Tibial nerve (tissue), 4 donors: ENCODE measurements at places on chromosomes 2 and 18. TPM values are rescaled to one million over a fixed set of nuclear protein-coding genes. Genes with fewer than 3 reads are reported as not detected.

UGT1A4 gene
- not detected for total RNA-seq

CASP10 gene
- total RNA-seq = 12.9 TPM

DYNAP gene
- not detected for total RNA-seq

SP140 gene
- total RNA-seq = 1.8 TPM

FAP gene
- total RNA-seq = 4.4 TPM

TEX44 gene
- not detected for total RNA-seq

NOL4 gene
- total RNA-seq = not detected

SCYGR4 gene
- total RNA-seq = not detected

DNA sequence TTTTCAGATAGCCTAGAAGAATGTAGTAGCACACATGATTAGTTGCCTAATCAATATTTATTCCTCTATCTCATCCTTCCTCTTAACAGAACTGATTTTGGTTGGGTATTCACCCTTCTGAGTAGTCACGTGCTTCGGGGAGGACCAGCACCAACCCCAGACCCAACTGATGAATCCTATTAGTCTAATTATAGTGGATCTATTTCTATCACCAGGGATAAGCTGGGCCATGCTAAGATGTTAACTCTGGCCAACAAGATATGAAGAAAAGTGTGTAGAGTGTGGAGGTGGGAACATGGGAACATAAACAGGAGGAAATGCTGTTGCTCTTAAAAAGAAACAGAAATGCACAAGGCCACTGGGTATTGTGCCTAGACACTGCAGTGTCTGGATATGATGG lies 119.9 kb downstream of the THADA start:
- H3K36me3 ChIP-seq = no peaks in the 10 kb centered on the region
- no peak for DNase-seq
- no peak overlapping the region for H3K4me3 ChIP-seq
- H3K4me1 ChIP-seq = peaks cover 6% of the 10 kb centered on the region
- H3K27me3 ChIP-seq = no peaks in the 10 kb centered on the region
- no peak overlapping the region for H3K27ac ChIP-seq

- no peak overlapping the region for H3K4me3 ChIP-seq
- H3K36me3 ChIP-seq = no peaks in the 10 kb centered on the region
- no peaks in the 10 kb centered on the region for H3K27me3 ChIP-seq
- H3K27ac ChIP-seq = no peak overlapping the region
- no peaks in the 10 kb centered on the region for H3K4me1 ChIP-seq
These were observed 6.3 kb upstream of the CTAGE1 start for GRCh38 chr18:22423878-22424564.

DNA sequence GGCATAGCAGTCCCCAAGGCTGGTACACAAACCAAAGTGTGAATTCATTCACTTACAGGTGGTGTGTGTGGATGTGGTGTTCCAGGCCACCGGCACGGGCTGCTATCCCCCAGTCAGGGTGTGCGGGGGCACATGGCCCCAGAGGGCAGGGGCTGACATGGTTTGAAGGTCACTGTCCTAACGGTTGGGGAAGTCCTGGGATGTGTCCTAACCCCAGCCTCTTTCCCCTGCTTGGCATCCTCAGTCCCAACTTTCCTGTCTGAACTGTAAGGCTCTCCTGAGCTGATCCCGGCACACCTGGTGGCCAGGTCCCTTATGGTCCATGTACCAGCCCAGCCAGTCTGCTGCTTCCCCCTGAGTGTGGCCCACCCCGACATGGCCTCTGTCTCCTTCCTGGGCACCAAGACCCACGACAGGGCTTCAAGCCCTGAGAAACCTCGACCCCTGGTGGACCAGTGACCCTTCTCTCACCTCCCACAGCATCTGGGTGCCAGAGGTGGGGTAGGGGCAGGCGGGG lies 2.4 kb upstream of the TMEM185B start:
- no peaks in the 10 kb centered on the region for H3K36me3 ChIP-seq

- H3K36me3 ChIP-seq = no peaks in the 10 kb centered on the region
- H3K4me3 ChIP-seq = no peak overlapping the region
- peak overlapping the region; percentile 12 for H3K27ac ChIP-seq
These were observed 34.7 kb upstream of the LPIN1 start for GRCh38 chr2:11711751-11712150.

DNA sequence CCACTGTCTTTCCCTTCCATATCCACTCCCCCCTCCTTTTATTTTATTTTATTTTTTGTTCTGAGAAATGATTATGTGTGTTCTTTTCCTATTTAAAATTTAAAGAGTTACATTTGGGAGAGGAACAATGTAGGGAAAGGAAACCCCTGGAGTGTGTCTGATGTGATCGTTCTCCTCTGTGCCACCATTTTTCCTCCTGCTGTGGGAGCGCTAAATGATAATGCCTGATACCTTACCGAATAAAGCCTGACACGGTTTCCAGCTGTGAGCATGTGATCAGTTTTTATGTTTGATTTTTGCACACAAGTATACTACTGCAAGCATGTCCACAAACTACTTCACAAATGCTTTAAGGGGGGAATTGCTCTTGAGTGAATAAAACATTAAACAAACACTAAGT lies 317.8 kb upstream of the FANCL start:
- no peak overlapping the region for H3K4me3 ChIP-seq
- H3K27ac ChIP-seq = no peak overlapping the region
- DNase-seq = no peak
- no peaks in the 10 kb centered on the region for H3K27me3 ChIP-seq
- H3K36me3 ChIP-seq = no peaks in the 10 kb centered on the region

DNA sequence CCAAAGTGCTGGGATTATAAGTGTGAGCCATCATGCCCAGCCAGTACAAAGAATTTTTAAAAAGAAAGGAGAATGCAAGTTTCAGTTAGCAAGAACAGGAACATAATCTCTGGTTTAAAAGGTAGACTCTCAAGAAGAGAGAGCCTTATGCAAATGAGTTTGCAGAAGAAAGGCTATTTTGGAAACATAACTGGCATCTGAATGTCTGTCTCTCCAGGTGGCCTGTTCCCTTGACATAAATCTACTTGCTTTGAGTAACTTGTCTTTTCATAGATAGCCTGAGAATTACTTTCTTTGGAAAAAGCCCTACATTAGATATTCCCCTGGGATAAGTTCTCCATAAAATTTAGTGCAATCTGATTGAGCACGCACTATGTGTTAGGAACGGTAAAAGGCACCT lies 109.6 kb downstream of the ICOS start:
- no peak for DNase-seq
- no peak overlapping the region for H3K4me3 ChIP-seq
- no peaks in the 10 kb centered on the region for H3K36me3 ChIP-seq
- H3K4me1 ChIP-seq = no peaks in the 10 kb centered on the region
- no peak overlapping the region for H3K27ac ChIP-seq

GRCh38 chr2:37378411-37378810 lies 34.0 kb downstream of the QPCT start:
- no peak overlapping the region for H3K27ac ChIP-seq
- H3K27me3 ChIP-seq = no peaks in the 10 kb centered on the region
- no peaks in the 10 kb centered on the region for H3K36me3 ChIP-seq

DNA sequence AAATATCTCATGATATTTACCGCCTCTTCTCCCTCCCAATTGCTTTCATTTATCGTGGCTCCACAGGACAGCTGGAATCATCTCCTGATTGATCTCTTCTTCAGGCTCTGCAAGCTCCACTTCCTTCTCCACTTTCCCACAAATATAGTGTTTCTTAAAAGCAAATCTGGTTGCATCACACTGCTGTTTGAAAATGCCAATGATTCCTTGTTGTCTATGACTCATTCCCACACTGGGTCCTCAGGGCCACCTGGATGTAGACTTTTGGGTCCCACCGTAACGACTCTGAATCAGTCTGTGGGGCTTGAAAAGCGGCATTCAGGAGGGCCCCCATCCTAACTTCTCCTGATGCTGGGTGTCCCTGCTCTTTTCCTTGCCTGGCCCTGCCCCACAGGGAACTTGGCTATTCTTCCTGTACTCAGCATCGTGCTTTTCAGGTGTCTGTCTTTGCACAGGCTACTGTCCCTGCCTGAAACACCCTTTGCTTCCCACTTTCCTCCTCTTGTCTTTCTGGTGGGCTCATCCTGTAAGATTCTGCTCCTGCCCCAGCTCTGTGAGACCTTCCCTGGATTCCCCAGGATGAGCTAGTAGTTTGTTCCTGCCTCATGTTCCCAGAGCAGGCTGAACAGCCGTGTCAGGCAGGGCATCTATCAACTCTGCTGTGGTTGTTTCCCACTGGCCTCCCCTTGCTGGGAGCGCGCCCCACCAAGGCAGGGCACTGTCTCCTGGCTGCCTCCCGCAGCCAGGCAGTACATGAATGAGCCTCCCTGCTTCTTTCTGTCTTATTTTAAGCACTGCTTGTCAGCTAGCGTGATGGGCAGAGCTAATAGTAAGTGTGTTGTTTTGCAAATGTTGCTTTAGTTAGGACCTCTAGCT lies 111.9 kb downstream of the KCTD1 start:
- no peak for DNase-seq
- H3K27me3 ChIP-seq = no peaks in the 10 kb centered on the region
- H3K27ac ChIP-seq = peak overlapping the region; percentile 23
- no peak overlapping the region for H3K4me3 ChIP-seq
- H3K4me1 ChIP-seq = peaks cover 16% of the 10 kb centered on the region

DNA sequence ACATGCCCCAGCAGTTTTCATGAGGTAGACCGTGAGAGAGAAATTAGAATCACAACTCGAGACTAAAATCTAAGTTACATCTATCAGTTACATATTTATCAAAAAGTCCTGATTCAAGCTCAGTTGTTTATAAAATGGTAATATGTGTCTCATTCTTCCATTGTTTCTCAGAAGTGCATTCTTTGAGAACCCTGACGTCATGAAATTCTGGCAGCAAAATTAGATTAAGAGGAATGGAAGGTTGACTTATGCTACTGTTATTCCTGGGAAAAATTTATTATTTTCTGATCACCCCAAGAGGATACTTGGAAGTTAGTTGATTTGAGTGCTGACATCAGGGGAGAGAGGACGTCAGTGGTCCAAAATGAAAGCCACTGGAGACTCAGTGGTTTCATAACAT lies 1864.8 kb upstream of the LRRTM1 start:
- H3K4me3 ChIP-seq = no peak overlapping the region
- no peaks in the 10 kb centered on the region for H3K27me3 ChIP-seq
- no peaks in the 10 kb centered on the region for H3K36me3 ChIP-seq
- DNase-seq = no peak

DNA sequence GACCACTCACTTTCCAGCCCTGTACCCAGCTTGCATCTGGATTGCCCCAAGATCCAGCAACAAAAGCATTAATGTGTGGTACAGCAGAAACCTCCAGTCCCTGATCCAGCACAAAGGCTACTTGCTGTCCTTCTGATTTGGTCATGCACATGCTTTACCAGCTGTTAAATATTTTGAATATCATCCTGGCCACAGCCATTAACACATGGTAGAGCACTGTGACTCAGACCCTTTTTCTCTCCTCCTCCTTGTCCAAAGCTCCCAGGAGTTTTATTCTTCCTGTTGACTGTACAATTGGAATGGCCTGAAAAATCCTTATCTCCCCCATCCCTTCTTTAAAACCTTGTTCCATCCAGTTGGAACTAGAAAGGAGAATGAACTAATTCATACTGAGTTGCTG lies 419.7 kb upstream of the TNP1 start:
- H3K27ac ChIP-seq = peak overlapping the region; percentile 19
- no peak for DNase-seq
- no peak overlapping the region for H3K4me3 ChIP-seq
- peaks cover 16% of the 10 kb centered on the region for H3K4me1 ChIP-seq

DNA sequence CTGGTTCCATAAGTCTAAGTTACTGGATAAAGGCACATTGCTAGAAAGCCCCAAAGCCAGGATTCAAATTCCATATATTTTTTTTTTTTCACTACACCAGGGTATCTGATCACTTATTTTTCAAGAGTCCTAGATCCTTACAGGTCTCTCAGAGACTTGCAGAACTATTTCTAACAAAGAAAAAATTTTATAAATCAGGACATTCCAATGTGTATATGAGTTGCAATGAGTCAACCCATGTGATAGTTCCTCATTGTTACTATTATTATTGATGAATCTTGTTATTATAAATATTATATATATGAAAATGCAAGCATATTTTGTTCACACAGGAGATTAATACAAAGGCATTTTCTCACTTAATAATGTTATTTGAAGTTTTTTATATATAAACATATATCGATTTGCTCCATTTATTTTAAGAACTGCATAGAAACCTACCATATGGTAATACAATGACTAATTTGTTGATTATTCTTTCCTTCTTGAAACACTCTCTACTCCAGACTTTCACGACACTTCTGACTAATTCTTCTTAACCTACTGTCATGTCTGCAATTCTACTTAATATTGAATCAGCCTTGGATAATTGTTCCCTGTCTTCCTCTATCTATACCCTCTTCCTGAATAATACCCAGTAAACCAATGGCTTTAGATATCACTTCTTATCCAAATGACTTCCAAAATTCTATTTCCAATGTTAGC lies 968.4 kb upstream of the NRXN1 start:
- no peaks in the 10 kb centered on the region for H3K36me3 ChIP-seq
- no peaks in the 10 kb centered on the region for H3K27me3 ChIP-seq
- no peak for DNase-seq
- H3K4me3 ChIP-seq = no peak overlapping the region
- no peaks in the 10 kb centered on the region for H3K4me1 ChIP-seq
- no peak overlapping the region for H3K27ac ChIP-seq

DNA sequence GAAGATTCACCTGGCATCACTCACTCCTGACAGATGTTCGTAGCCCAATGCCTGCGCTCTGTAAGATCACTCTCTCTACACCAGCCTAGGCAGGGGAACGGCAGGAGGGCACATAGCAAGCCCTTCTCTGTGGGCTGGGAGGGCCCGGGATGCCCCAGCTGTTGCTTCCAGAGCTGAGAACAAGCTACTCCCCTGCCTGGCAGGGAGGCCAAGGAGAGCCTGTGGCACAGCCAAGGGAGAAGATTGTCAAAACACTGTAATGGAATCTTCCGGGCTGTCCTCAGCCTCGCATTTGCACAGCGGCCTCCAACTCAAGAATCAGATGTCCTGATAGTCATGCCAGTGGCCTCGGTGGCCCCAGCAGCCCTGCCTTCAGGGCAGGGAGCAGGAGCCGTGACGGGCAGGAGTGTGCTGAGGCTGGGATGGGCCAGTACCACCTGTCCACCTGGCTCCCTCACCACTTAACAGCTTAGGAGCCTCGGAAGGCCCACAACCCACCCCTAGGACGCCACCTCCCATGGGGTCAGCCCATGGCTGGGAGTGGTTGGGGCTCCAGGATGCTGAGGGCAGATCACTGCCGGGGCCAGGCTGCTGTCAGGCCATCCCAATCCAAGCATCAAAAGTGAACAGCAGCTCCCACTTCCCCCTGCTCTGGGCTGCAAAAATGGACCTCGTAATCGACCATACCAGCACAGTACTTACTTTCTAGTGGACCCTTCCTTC lies 21.9 kb upstream of the SLC35F6 start:
- H3K4me1 ChIP-seq = no peaks in the 10 kb centered on the region
- H3K4me3 ChIP-seq = no peak overlapping the region
- no peaks in the 10 kb centered on the region for H3K27me3 ChIP-seq
- no peak for DNase-seq

GRCh38 chr2:53381271-53381670 lies 386.3 kb upstream of the CHAC2 start:
- H3K36me3 ChIP-seq = no peaks in the 10 kb centered on the region
- H3K27me3 ChIP-seq = no peaks in the 10 kb centered on the region
- DNase-seq = no peak
- no peak overlapping the region for H3K4me3 ChIP-seq
- H3K4me1 ChIP-seq = no peaks in the 10 kb centered on the region
- no peak overlapping the region for H3K27ac ChIP-seq
